ENCODE measurements at places on chromosomes 6 and 20.

- DNase-seq, result no peak
Measured at GRCh38 chr6:146029573-146030184, 817 bp downstream of the GRM1 start.

DNA sequence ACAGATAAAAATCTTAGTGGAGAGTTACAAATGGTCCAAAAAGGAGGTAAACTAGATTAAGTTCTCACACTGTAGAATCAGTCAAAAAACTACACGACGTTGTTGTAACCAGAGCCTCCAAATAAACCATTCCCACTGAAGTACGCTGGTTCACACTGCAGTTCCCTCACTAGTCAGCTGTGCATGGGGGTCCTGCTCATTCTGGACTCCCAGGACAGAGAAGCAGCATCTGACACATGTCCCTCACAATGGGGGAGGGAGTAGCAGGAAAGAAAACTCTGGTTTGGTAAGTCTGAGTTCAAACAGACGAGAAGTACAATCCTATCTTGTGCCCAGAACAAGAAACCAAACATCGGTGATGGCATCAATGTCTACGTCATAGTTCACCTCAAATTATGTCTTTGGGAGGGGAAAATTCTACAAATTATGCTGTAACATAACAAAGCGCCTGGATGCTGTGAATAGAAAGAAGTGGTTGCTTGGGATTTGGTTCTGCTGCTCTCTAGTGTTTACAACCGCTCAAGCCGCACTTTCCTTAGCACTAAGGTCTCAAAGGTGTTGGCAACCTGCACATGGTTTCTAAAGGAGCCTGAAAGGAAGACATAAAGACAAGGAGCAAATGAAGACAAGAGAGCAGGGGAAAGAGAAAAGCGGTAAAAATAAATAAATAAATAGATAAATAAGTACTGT, 208.0 kb downstream of the GMDS start:
- DNase-seq, result no peak

GRCh38 chr6:127516662-127517273, 2.4 kb downstream of the MTCL3 start:
- DNase-seq, result peak; percentile 14

GRCh38 chr6:100620085-100620840, 155.5 kb upstream of the SIM1 start:
- DNase-seq, result no peak
